ENCODE measurements at places on chromosomes 12 and 14. TPM values are rescaled to one million over a fixed set of nuclear protein-coding genes. Genes with fewer than 3 reads are reported as not detected.

The CCDC175 gene
- total RNA-seq, result not detected

The STYK1 gene
- 0.17 TPM for total RNA-seq

The C12orf42 gene
- not detected for total RNA-seq

The MMP19 gene
- total RNA-seq, result 0.38 TPM

The TAS2R50 gene
- total RNA-seq, result not detected

The HPD gene
- total RNA-seq, result 2.0 TPM

The PTPRO gene
- total RNA-seq, result 0.05 TPM

The PHETA1 gene
- 9.7 TPM for total RNA-seq

The TMEM253 gene
- total RNA-seq, result 0.88 TPM

The ARF6 gene
- 90.8 TPM for total RNA-seq

The IL26 gene
- not detected for total RNA-seq

The FLVCR2 gene
- total RNA-seq, result 16.0 TPM

The OR11G2 gene
- not detected for total RNA-seq

The LTBP2 gene
- 10.0 TPM for total RNA-seq

The SSPN gene
- total RNA-seq, result 0.37 TPM

The ZFHX2 gene
- total RNA-seq, result 0.95 TPM

The TSHR gene
- not detected for total RNA-seq

The VRTN gene
- total RNA-seq, result 0.02 TPM

The RERGL gene
- not detected for total RNA-seq

The KERA gene
- not detected for total RNA-seq

The CTSG gene
- not detected for total RNA-seq

The TTC7B gene
- 17.6 TPM for total RNA-seq

The SPX gene
- 4.0 TPM for total RNA-seq

The IFI27L1 gene
- 20.6 TPM for total RNA-seq

The PDZRN4 gene
- not detected for total RNA-seq

The BHLHE41 gene
- total RNA-seq, result 0.45 TPM

The BCL11B gene
- total RNA-seq, result 0.27 TPM

The EP400 gene
- 23.2 TPM for total RNA-seq

The RTL1 gene
- 0.26 TPM for total RNA-seq

The MORN3 gene
- total RNA-seq, result 0.15 TPM

The TBX3 gene
- 54.4 TPM for total RNA-seq

The LRTM2 gene
- not detected for total RNA-seq

The OTUB2 gene
- 2.7 TPM for total RNA-seq

The CD69 gene
- total RNA-seq, result not detected

The SOAT2 gene
- total RNA-seq, result 0.30 TPM

The LDHB gene
- 1,524 TPM for total RNA-seq

The LALBA gene
- total RNA-seq, result not detected

The DDX11 gene
- total RNA-seq, result 36.9 TPM

The TAS2R8 gene
- total RNA-seq, result not detected

The DCN gene
- total RNA-seq, result 0.22 TPM

The CEP83 gene
- total RNA-seq, result 6.3 TPM

Data from A549 treated with AZD2906 at 1 μM for 4 hours (cell line).